ENCODE measurements at places on chromosomes 6 and 20.

DNA sequence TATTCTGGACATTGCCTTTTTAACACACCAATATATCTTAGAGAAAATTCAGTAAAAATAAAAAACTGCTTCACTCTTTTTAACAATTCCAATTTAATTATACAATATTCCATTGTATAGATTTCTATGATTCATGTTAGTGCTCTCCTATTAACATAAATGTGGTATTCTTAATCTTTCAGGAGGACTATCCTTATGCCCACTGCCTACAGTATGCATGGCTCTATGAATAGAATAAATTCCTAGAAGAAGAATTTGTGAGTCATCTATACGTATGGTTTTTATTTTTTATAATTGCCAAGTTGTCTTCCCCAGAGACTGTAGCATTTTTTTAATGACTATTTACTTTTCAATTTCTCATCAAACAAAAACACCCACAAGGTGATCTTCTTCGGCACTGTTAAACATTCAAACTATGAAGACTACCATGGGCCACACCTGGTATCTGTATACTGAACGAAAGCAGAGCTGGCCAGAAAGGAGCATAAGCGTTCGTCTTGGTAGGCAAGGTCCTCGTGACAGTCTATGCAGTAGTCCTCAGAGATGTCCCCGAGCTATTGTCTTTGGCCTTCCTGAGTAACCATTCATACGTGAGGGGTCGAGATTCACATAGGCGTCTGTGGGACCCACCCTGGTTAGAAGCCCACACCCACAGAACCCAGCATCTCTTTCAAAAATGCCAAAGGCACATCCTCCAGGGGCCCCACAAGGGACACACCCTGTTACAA is 74.6 kb downstream of the KIF16B start:
- DNase-seq, result no peak

DNA sequence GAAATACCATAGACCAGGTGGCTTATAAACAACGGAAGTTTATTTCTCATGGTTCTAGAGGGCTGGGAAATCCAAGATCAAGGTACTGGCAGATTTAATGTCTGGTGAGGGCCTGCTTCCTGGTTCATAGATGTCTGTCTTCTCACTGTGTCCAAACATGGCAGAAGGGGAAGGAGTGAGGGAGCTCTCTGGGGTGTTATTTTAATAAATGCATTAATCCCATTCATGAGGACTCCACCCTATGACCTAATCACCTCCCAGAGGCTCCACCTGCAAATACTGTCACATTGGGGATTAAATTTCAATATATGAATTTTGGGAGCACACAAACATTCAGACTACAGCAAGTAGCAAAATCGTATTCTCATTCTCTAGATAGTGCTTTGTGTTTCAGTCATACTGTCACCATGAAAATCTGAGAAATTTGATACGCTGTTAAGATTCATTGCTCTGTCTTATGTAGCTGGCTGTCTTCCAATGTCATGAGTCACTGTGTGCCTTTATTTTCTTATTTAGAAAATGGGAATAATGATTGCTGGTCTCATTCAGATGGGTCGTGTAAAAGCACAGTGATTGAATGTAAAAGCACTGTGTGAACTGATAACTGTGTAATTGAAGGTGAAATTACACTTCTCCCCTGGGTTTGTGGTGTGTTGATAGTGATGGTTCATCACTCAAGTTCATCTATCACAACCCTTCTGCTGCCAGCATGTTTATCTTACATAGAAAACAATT is 8.9 kb upstream of the ERVFRD-1 start:
- DNase-seq, result no peak

- DNase-seq, result no peak
Observed at GRCh38 chr6:28634411-28634760, 108.7 kb downstream of the GPX5 start.

DNA sequence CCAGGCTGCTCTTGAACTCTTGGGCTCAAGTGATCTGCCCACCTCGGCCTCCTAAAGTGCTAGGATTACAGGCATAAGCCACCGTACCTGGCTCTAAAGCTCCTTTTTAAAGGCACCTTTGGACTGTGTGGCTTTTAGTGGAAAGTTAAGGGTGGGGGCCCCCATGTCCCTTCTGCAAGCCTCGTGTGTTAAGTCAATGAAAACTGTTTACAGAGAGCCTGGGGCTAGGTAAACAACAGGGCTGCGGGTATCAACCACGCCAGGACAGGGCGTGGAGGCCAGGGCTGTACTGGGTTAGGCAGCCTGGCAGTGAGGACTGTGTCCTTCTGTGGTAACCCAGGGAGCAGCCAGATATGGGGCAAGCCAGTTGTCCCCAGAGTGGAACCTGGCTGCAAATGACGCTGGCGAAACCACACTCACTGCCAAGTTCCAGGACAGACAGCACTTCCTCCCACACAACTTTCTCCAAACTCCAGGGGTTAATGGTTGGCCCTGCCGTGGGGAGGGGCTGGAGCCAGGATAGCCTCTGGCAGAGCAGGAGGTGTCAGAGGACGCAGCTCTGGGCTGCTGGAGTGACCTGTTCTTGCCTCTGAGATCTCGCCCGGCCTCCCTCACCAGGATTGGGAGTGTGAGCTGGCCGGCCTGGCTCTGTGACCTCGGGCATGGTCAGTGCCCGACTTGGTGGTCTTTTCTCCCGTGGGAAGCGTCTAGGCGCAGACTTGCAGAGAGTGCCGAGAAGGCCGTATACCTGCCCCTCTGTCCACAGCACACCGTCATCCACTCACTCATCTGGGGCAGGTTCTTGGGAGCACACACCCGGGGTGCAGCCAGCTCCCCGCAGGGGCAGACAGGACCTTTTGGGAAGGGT is 3.2 kb downstream of the SLC17A9 start:
- DNase-seq, result no peak

DNA sequence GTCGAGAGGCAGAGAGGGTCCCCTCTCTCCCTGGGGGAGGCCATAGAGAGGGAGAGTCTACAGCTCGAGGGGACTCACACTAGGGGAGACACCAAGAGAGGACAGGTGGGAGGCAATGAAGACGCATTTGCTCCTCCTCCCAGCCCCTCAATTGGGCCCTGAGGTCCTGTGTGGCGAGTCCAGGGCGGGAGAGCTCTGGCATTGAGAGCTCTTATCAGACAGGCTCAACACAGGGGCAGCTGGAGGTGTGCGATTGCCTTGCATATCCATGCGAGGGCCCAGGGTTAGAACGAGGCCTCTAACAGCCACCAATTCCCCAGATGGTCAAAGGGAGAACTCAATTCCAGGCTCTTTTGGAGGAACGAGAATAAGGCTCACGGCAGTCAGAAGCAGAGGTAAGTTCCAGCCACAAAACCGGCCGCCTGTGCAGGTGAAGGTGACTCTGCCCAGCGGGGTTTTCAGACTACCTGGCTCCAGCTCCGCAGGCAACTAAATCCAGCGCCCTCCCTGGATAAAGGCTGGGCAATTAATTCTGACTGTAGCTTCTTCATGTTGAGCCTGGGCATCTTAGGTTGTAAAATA is 94.0 kb upstream of the MPC1 start:
- no peak for DNase-seq

GRCh38 chr6:125296471-125296870 is 5.3 kb downstream of the HDDC2 start:
- DNase-seq, result no peak

DNA sequence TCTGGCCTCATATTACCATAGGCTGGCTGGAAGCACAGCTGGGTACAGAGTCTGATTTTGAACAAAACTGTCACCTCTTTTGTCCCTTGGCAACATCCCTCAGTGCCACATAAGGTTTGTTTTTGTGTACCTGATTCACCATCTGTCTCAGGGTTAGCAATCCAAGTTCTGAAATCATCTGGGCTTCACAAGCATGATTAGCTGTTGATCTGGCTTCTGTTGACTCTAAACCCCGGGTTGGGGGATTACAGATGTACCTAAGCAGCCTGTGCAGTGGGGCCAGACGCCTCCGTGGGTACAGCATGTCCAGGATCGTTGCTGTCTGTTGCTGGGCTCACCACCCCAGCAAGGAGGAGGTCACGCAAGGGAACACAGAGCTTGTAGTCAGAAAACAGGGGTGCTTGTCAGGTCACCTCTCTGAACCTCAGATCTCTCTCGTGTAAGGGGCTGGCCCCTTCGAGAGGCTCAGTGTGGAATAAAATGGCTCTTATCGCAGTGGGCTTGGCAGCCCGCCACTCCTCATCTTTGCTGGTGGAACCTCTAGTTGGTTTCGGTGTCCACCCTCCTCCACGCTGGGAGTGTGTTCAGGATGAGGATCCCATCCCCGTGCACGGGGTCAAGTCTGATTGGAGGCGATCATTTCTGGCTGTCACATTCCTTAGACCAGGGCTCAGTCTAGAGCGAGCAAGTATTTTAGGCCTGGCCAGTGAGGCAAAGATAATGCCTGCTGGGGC is 39.2 kb upstream of the ZNF831 start:
- DNase-seq, result no peak

DNA sequence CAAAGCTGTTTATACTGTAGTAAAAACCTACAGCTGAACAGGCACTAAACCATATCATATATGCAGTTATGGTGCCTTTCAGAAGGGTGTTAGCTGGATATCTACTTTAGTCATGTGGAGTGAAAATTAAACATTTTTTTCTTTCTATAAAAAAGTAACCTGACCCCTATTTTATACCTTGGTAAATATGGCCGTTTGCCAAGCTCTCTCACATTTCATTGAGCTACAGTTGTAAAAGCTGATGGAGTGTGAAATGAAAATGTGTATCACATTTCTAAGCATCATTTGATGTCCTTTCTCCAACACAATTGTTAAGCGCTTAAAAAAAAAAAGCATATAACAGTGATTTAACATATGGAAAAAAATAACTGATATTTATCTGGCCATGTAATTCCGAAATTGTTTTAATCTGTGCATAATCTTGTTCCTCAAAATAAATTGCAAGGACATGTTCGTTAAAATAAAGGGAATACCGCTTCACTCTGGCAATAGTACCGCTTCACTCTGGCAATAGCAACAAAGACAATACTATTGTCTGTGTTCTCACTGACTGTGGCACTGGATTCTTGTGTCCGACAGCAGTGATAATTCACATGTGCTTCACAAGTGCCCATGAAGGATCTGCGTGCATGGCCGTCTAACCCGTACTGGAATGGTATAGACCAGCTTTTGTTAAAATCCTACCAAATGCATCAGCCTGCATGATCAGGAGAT is 391.8 kb upstream of the SOX4 start:
- no peak for DNase-seq

- DNase-seq, result no peak
Observed at GRCh38 chr6:170225852-170226417, 64.9 kb downstream of the DLL1 start.

DNA sequence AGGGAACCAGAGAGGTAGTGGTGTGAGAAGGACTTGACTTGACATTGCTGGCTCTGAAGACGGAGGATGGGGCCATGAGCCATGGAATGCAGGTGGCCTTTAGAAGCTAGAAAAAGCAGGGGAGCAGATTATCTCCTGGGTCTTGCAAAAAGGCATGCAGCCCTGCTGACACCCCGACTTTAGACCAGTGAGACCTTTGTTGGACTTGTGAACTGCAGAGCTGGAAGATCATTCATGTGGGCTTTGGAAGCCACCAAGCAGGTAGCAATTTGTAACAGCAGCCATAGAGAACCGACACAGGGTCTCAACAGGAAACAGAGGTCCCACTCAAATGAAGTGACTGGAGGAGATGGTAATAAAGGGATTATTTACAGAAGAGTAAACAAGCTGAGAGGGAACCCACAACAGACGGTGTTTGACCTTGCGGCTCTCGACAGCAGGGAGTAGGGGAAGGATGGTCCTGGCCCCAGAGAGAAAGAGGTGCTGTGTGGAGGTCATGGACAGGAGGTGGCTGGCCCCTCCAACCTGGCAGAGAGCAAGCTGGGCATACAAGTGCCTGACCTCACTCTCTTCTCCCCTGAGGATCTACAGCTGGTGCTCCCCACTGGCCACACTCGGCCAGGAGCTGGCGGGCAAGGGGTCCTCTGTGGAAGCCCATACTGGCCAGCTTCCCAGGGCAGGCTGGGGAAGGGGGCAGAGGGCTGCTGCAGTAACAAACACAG is 43.9 kb downstream of the SLC22A23 start:
- DNase-seq, result no peak

- no peak for DNase-seq
Observed at GRCh38 chr6:122753000-122753687, 26.4 kb upstream of the FABP7 start.

DNA sequence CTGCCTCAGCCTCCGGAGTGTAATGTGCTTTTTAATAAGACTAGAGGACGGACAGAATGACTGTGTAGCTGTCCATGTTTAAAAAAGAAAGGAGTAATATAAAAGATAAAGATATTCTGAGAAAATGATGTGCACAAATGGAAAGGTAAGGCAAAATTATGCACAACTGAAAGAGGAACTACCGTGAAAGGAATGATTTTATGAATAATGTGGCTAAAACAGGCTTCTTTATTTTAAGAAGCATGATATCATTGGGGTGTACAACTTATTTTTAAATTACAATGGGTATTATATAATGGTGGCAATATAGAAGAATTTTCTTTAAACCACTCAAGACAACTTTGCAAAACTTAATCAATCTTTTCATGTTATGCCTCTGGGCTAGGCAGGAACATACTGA is 78.1 kb downstream of the FIG4 start:
- DNase-seq, result no peak

DNA sequence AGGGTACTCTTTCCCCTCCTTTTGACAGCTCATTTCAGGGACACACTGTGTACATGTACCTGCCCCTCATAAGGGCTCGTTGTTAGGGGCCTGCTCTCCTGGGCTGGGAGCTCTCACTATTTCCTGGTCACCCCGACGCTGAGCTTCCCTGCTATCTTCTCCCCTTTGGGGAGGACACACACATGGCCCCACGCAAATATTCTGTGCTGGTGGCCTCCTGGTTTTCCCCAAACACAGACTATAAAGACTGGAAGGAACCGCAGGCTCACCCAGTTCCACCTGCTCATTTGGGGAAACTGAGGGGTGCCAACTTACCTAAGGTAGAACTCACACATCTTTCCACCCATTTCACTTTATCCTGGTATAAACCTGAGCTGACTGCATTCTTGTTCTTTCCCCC is 301.4 kb upstream of the SUPT3H start:
- no peak for DNase-seq

GRCh38 chr6:15430186-15430585 is 184.3 kb downstream of the JARID2 start:
- DNase-seq, result no peak

DNA sequence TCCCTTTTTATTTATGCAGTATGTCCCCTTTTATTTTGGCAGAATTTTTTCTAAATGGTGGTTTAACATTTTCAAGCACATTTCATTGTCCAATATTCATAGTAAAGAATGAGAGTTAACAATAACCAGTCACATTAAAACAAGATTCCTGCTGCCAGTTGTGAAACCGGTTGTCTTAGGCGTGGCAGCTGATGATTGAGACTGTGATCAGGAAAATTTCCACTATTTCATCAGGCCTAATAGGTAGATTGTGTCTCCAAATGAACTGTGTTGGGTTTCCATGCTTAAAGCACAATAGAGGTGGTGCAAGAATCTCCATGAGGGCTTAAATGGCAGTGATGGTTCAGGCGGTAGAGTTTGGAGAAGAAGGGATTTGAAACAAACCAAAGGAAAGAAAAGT is 15.3 kb downstream of the PRDM1 start:
- DNase-seq, result no peak

GRCh38 chr6:85600713-85601313 is 7.2 kb upstream of the SNX14 start:
- no peak for DNase-seq

GRCh38 chr20:22805996-22806395 is 221.6 kb upstream of the FOXA2 start:
- no peak for DNase-seq

GRCh38 chr6:85429346-85429745 is 20.5 kb upstream of the NT5E start:
- DNase-seq, result no peak

Data from stimulated activated CD8-positive, alpha-beta memory T cell treated with anti-CD3 and anti-CD28 coated beads, Interleukin-4, amount 100 ng/mL, for 1 hour (primary cell).